ENCODE measurements at places on chromosomes 3 and 15.
A peak's percentile ranks its signal among the peaks of the same experiment; 100 is the strongest.

DNA sequence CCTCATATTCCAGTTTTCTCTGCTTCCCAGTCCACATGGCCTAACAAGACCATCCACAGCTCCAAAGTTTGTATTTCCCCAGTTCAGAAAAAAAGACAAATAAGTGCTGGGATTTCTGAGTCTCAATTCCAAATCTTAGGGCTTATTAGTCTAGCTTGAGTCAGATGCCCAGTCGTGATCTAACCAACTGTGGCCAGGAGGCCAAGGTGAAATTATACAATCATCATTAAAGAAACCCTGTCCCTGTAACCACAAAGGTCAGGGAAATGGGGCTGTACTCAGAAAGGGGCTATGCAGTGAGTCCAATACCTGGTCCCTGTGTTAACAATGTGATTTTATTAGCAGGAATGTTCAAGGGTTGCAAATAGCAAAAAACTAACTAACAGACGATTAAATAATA, 40.5 kb upstream of the MITF start:
- DNase-seq: no peak

DNA sequence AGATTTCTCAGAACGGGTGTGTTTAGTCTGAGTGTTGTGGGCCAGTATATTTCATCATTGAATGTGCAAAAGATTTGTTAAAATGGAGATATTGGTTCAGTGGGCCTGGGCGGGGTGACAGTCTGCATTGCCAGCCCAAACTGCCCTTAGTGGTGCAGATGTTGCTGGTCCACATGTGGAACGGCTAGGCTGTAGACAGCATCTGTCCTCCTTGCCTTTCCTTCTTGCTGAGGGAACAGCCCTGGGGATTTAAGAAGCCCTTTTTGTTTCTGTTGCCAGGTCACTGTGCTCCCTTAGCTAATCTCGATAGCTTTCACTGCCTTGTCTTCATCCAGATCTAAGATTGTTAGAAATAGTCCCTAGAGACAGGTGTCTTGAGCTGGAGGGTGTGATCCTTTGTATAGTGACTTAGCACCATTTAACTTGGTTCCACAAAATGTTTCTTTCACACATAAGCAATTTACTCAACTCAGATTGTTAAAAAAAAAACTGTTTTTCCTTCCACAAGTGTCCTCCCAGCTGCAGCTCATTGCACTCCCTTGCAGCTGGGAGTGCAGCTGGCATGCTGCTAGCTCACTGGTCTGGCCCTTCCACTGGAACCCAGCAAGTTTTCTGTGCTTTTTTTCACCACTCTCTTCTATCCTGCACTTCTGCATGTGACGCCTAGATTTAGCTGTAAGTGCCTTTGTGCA, 37.5 kb downstream of the GAP43 start:
- DNase-seq: no peak

GRCh38 chr3:196624907-196625306, 14.6 kb upstream of the NRROS start:
- no peak for DNase-seq

- peak; percentile 47 for DNase-seq
Observed at GRCh38 chr3:94234177-94234788, 171.4 kb downstream of the NSUN3 start.

All from bronchial epithelial cell (primary cell).